ENCODE measurements at places on chromosomes 16 and 17.

GRCh38 chr16:10896165-10896564 lies 19.2 kb downstream of the CIITA start:
- DNase-seq: no peak

GRCh38 chr16:23301251-23302044 lies 654 bp upstream of the SCNN1B start:
- no peak for DNase-seq

- DNase-seq: no peak
Observed at GRCh38 chr16:47370536-47370935, 90.3 kb downstream of the ITFG1 start.

GRCh38 chr17:34859652-34860051 lies 101.6 kb downstream of the CCT6B start:
- DNase-seq: no peak

DNA sequence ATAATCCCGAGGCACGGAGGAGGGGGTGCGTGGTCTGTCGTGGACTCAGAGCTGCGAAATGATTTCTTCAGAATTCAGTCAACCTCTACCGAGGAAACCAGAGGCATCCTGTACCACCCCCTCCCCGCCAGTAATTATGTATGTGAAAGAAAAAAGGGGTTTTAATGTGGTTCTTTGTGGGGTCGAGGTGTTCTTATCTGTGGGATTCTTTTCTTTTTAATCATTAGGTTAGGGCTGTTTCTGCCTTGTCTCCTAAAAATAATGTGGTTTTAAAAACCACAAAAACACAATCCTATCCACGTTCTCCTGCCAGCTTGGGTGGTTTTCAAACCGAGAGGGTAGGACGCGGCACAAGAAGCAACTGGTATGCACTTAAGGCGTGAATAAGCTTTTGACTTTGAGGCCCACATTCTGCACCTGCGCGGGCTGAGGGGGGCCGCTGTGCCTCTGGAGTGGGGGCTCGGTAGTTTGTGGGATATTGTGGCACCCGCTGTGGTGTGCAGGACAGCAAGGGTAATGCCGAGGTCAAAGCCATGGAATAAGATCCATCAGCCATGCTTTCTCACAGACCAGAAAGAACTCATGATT lies 1.0 kb downstream of the SLC47A1 start:
- no peak for DNase-seq

GRCh38 chr16:53559270-53559951 lies 56.4 kb upstream of the AKTIP start:
- no peak for DNase-seq

- DNase-seq: peak; percentile 57
Observed at GRCh38 chr17:40062329-40063186, at the start of gene THRA. THRA (plus strand) TSS chr17:40062965; CDS start chr17:40074489, 11,524 bp downstream.

DNA sequence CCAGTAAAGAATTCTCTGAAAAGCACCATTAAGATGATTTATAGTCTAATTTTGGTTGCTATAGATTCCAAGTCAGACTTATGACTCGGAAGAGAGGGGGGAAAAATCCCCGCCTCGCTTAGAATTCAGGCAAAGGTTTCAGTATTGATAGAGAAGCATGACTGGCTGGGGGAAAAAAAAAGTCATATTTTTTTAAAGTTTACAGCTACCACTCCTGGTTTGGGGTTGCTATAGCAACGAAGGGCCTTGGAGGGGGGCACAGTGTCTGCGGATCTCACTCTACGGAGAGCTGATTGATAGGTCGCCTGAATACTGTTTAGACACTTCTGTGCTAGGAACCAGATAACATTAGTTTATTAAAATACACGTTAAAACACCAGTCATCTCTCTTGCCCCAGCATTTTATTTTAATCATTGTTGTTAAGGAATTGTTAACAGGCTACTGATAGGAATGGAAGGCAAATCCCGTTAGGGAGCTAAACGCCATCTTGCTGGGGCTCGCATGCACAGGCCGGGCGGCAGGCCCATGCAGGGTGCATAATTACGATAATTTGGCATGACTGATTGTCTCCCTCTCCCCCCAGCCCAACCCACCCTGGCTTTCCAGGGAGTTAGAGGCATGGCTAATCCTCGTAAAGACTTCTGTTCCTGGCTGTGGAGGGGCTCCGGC lies 380.0 kb upstream of the XYLT1 start:
- DNase-seq: peak; percentile 63

DNA sequence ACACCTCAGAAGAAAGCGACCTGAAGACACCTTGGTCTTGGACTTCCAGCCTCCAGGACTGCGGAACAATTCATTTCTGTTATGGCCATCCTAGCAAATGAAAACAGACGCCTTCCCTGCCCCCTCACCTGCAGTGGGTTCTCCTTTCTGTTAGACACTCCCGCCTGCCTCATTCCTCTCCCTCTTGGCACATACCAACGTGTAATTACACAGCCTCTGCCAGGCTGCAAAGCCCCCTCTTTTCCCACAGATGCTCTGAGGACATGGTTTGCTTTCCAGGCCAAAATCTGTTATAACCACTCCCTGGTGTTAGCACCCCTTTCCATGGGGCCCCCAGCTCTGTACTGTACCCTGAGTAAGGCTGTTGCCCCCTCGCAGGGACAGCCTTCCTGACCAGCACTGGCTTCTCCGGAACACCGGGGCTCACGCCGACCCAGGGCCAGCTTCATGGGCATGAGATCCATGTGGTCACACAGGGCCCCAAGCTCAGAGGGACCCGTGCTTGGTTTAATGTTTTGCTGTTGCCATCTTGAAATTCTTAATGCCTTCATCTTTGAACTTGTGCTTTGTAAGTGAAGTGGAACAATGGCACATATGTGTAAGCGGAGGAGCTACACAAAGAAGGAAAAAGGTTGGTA lies 64.1 kb downstream of the SDK2 start:
- DNase-seq: no peak

- peak; percentile 13 for DNase-seq
Observed at GRCh38 chr17:48429638-48430586, at the start of gene SKAP1. SKAP1 (minus strand) TSS chr17:48430214.

DNA sequence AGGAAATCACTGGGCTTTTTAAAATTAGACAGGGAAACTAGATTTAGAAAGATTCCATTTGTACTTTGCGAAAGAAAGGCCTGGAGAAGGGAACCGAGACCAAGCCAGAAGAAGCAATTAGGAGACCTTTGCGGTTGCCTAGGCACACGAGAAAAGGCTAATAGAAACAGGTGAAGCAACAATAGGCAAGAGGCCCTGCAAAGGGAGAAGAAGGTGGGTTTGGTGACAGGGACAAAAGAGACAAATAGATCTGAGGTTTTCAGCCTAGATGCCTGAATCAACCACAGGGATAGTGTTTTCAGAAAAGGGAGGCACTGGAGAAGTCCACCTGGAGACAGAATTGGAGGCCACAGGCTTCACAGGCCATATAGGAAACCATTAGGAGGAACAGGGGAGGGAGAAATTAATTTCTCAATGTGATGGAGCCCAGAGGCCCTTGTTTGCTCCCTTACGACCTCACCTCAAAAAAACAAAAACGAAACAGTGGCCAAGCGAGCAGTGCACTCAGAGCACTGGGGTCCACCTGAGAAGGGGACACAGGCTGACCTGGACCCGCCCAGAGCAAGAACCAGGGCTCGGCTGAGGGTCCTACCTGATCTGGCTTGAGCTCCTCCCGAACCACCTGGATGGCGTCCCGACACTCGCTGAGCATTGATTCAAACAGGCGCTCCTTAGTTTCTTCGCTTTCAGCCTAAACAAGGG lies 22.3 kb downstream of the SRP68 start:
- no peak for DNase-seq

GRCh38 chr16:57774705-57775285 lies 27.5 kb downstream of the KIFC3 start:
- DNase-seq: no peak

DNA sequence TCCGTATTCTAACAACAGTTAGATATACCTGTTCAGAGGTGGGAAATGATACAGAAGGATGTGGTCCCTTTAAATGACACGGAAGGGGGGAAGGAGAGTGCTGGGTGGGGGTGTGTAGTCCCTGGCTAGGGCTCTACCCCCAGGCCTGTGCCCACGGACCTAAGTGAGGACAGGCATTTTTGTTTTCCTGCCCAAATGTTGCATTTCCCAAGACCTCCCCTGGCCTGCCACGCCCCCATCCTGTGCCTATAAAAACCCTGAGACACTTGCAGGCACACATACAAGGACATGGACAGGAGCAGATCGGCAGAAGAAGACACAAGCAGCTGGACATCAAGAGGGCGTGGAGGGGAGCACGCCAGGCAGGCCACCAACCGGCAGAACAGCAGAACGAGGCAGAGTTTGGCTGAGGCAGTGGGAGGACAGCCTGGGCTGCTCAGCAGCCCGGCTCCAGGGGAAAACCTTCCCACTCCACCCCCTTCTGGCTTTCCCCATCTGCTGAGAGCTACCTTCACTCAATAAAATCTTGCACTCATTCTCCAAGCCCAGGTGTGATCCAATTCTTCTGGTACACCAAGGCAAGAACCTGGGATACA lies 13.3 kb upstream of the MPP2 start:
- no peak for DNase-seq

- DNase-seq: no peak
Observed at GRCh38 chr17:73175962-73176565, 11.3 kb downstream of the SSTR2 start.

DNA sequence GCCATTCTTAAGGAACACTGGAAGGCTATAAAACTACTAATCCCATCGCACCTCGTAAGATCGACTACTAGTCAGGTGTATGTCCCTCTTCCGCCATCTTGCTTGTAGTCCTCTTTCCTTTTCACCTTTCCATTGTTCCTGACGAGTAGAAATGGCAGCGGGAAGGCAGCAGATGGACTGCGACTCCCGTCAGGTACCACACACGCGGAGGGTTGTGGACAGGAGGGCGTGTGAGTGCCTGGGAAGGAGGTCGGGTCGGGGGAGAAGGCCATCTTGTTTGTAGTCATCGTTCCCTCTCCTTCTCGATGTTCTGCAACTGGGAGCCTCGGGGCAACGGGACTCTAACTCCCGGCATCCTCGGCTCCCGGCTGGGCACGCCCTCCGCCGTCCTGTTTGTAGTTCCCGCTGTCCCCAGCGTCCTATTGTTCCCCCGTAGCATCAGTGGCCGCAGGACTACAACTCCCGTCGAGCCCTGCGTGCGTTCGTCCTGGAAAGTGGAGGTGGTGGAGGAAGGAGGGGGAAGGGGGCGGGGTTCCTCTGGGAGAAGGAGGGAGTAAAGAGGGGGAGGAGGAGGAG lies 324 bp upstream of the FBXL19 start:
- peak; percentile 100 for DNase-seq

DNA sequence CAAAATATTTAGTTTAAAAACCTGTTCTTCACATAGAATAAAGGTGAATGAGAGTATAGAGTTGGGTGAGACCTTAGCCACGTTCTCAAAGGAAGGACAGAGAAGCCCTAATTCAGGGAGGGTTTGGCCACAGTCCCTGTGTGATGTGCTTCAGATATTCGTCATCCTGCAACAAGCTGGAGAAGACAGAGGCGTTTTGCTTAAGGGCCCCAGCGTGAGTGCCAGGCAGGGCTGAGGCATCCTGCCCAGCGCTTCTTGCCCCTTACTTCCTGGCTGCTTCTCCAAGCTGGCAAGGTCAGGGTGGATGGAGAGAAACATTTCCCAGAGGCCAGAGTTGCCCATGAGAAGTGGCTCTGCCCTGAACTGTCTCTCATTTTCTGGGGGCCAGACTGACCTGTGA lies 46.9 kb downstream of the AXIN2 start:
- DNase-seq: no peak

- no peak for DNase-seq
Observed at GRCh38 chr17:40542558-40543411, 22.5 kb downstream of the CCR7 start.

GRCh38 chr17:48463526-48463925 lies 33.5 kb upstream of the SKAP1 start:
- DNase-seq: no peak

DNA sequence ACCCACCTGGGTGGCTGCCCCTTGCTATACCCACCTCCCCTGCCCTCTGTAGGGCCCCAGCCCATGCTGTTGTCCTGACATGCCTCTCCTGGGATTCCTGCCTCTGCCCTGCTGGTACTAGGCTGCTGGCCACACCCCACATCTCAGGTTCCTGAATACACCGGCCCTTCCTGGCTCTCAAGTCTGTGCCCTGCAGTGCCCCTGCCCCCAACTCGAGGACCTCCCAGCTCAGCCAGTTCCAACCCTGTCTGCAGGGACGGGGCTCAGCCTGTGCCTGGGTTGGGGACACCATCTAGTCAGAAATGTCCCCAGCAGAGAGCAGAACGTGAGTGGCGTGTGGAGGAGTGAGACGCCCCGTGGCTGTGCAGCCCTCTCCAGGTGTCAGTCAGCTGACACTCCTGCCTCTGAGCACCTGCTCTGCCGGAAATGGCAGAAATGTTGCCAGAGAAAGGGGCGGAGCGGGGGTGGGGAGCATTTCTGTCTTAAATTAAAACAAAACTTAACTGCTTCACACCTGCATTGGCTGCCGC lies 28.7 kb downstream of the ACSF3 start:
- no peak for DNase-seq

GRCh38 chr16:962901-963814 lies 7.6 kb downstream of the LMF1 start:
- DNase-seq: no peak

DNA sequence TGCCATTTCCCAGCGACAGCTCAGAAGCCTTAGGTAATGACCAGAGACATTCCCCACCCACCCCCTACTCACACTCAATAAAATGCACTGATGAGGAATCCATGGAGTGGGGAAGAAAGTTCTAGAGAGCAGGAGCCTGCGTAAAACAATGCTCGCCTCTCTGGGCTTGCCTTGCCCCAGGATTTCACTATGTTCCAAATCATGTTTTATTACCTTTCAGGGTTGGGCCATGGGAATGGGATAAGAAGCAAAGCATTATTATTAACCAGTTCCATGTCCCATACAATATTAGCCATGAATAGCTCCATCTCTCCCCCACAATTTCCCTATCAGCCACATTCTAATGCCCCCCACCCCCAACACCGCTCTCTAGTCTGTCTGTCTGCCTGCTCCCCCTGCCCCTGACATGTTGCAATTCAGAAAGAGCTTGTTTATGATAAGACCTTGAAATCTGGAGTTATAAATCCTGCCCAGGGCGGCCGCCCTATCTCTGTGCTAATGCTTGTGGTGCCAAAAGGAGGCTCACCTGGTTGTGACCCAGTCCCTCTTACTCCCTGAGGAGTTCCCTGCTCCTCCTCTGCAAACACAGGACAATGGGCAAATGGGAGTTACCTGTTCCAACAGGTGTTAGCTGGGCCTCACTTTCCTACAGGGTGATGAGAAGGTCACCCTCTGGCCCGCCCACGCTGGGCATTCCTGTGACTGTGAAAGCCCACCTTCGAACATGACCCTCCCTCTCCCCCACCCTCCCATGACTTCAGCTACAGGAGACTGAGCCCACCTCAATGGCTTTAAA lies 28.0 kb upstream of the DDX52 start:
- DNase-seq: no peak

GRCh38 chr17:74856112-74856511 lies 3.6 kb downstream of the GRIN2C start:
- no peak for DNase-seq

- peak; percentile 94 for DNase-seq
Observed at GRCh38 chr16:1308036-1308976, 1.1 kb upstream of the UBE2I start.

GRCh38 chr17:40545660-40546059 lies 19.6 kb downstream of the CCR7 start:
- DNase-seq: no peak

DNA sequence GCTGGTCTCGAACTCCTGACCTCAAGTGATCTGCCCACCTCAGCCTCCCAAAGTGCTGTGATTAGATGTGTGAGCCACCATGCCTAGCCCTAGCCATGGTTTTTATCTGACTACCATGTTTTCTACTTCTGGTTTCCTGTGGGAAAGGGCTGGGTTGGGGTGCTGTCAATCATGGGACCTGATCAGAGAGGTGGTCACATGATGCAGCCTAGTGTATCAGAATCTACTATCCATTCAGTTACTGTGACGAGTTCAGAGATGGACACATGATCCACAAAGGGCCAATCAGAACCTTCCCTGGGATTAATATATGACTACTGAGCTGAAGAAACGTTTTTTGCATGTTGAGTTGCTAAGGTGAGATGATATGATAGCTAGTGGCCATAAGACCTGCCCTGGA lies 59.1 kb downstream of the ABCC6 start:
- DNase-seq: no peak
